ENCODE measurements at places on chromosomes 1 and 21.

DNA sequence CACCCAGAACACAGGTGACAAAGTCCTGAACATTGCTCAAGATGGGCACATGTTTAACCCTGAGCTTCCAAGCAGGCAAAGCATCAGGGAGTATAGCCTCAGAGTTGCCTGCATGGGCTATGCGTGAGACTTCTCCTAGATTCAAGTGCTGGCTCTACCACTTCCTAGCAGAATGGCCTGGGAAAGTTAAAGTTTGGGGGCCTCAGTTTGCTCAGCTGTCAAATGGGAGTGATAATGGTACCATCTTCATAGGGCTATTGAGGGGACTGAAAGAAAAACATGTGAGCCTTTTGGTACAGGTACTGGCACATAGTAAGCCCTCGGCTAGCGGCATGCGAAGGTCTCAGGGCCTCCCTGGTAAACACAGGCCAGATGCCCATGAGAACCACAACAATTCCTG, 28.0 kb upstream of the SMIM12 start:
- DNase-seq: no peak

- no peak for DNase-seq
Measured at GRCh38 chr1:48858200-48858920, 81.7 kb upstream of the BEND5 start.

- DNase-seq: no peak
Measured at GRCh38 chr1:87185077-87185476, 143.6 kb upstream of the LMO4 start.

GRCh38 chr1:116425987-116426386, 52.9 kb downstream of the ATP1A1 start:
- DNase-seq: no peak

- no peak for DNase-seq
Measured at GRCh38 chr1:247578946-247579460, 9.2 kb upstream of the OR2G2 start.

DNA sequence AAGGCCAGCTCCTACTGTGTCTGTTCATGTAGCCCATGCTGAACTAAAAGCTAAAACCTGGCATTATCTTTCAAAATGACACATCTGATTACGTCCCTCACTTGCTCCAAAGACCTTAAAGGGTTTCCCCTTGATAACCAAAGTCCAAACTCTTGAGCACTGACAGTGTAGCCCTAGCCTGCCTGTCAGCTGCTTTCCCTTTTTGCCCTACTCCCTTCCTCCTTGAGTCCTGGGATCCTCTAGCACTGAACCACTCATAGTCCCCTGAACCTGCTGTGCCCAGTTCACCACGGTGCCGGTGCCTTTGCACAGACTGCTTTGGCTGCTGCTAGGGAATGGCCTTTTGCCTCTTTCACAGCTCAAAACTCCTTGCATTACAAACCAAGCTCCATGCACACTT, 67.5 kb downstream of the PLXNA2 start:
- DNase-seq: no peak

- DNase-seq: no peak
Measured at GRCh38 chr1:118340928-118341910, 156.2 kb upstream of the SPAG17 start.

DNA sequence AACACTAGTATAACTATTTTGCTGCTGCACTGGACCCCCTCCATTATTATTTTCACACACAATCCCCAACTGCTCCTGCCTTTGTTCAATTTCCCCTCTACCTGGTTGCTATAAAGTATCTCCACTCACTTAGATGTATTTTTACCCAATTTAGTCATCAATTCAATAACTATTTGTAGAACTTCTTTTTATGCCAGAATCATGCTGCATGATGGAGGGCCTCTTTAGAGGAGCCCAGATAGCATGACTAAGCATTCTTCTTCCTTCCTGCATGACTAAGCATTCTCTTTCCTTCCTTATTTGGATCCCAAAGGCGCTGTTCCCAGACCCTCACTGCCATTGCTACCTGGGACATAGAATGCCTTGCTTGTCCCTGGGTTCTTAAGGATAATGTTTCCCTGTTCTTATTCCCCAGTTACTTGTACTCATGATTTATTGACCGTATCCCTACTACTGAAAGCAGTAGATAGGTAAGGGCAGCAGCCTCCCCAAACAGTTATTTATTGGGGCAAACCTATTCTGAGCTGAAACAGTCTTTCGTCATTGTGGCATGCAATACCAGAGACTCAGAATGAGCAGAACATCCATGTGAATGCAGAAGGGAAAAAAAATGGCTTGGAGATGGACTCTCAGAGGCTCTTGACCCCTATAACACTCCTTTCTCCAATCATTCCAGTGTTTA, 89.3 kb upstream of the AKT3 start:
- DNase-seq: no peak

GRCh38 chr21:46435786-46436227, 22.9 kb upstream of the DIP2A start:
- DNase-seq: no peak

DNA sequence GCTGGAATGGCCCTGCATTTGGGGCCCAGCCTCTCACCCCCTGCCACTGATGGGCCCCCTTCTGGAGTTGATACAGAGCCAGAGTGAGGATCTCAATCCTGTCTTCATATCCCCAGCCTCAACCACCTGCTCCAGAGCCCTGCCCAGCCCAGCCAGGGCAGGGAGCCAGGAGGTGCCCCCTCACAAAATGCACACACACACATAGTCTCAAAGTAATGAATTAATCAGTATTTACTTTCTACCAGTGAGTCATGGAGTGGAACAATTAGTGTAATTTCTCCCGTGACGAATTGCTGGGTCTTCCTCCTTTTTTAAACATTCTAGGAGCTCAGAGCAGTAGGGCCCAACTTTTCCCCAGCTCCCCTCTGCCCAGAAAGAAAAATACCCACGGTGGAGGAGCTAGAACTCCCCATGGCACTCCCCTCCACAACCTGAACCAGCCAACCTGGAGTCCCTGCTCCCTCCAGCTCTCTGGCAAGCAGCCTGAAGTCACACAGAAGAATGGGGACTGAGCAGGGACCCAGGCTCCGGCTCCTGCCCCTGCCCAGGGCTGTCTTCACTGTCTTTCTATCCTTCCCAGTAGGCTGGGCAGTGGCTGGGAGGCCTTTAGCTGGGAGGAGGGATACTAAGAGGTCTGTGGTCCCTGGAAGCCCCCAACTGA, 29.3 kb downstream of the SDC3 start:
- no peak for DNase-seq

- no peak for DNase-seq
Measured at GRCh38 chr1:203288400-203288799, 16.9 kb upstream of the BTG2 start.

- DNase-seq: no peak
Measured at GRCh38 chr1:204199579-204199978, 3.3 kb upstream of the KISS1 start.

GRCh38 chr1:63789856-63790605, 16.2 kb downstream of the ROR1 start:
- DNase-seq: no peak

DNA sequence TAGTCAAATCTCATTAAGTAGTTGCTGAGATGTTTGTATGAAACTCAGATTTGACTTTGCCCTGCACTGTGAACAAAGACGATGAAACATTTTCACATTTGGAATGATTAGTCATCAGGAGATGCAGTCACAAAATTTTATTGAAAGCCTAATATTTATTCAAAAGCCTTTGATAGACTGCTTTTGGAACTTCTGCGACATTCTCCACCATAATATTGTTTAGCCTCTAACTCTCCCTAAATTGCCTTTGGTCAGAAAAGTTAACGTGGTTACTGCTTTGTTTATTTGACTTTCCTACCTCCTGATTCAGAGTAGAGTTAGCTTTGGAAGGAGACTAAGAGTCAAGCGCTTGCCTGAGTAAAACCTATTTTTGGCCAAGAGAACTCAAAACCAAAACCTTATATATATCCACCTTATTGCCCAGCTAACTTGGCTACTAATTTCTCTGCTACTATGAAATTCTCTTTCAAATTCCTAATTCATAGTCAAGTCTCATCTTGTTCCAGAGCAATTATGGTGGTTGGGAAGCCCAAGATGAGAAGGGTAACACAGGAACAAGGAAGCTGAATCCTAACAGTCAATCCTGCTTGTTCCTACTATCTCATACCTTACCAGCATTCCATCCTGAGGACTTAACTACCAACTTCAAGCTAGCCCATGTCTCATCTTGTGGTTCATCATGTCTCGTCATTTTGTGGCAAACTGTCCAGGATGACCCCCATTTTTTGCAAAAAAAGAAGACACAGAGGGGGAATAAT, 429.6 kb downstream of the USP25 start:
- no peak for DNase-seq

GRCh38 chr1:37478890-37479254, 4.5 kb downstream of the ZC3H12A start:
- DNase-seq: no peak

- DNase-seq: no peak
Measured at GRCh38 chr21:39186676-39187075, 3.4 kb upstream of the PSMG1 start.

- DNase-seq: no peak
Measured at GRCh38 chr1:205179842-205180241, 31.7 kb downstream of the DSTYK start.

- DNase-seq: no peak
Measured at GRCh38 chr1:158071138-158071537, 77.7 kb downstream of the KIRREL1 start.
